B cell (primary cell): ENCODE measurements at places on chromosomes 7 and 10.

DNA sequence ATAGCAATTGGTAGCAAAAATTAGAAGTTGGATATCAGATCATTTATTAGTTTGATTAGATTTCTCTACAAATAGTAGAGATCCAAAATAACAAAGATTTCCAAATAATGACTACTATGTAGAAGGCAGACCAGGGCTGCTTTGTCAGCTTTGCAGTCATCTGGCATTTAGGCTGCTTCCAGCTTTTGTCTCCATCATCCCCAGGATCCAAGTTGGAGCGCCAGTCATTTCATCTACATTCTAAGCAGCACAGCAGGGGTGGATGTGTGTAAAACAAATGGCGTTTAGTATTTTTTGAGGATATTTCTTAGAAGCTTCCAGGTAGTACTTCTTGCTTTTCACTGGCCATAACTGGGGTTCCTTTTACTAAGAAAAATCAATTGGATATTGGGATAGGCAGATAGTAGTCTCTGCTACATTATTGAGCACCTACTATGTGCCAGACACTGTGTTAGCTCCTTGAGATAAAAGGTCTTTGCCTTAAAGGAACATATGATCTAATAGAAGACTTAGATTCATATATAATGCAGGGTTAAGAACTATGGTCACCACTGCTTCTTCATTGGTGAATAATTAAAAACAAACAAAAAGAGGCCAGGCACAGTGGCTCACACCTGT, 41.5 kb downstream of the TPST1 start:
- no peak for DNase-seq

DNA sequence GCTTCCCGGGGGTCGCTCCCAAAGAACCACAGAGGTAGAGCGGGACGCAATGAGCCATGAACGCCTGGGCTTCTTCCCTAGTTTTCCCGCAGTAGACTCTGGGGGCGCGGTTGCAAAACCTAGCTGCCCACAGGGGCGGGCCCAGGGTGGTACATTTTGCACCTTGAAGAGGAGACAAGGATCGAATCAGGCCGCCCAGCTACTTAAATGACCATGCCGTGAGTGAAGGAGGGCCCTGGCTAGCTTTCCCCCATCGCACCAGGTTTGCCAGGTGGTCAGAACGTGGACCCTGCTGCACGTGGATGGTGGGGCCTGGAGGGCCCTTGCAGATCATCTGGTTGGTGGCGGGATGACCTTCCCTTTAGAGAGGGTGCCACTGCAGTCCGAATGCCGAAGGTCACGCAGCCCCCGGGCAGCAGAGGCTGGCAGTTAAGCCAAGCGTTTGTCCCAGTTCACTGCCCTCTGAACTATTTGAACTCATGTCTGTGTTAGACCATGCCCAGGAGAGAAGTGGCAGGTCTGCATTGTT, 604 bp upstream of the SHTN1 start:
- peak; percentile 4 for DNase-seq

DNA sequence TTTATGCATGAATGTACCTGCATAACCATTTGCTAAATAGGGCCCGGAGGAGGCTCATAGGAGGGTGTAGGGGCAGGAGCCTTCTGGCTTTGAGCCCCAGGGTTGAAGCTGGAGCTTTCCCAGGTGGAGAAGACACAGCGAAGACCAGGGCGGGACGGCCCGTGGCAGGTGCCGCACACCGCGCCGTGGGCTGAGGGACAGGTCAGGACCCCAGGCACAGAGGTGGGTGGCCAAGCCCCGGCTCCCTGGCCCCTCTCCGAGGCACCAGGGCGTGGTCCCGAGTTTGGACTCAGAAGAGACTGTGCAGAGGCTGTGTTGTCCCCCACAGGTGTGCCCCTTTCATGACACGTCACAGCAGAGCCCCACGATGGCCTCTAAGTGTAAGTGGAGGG, 56.5 kb downstream of the PWWP2B start:
- DNase-seq, result no peak

DNA sequence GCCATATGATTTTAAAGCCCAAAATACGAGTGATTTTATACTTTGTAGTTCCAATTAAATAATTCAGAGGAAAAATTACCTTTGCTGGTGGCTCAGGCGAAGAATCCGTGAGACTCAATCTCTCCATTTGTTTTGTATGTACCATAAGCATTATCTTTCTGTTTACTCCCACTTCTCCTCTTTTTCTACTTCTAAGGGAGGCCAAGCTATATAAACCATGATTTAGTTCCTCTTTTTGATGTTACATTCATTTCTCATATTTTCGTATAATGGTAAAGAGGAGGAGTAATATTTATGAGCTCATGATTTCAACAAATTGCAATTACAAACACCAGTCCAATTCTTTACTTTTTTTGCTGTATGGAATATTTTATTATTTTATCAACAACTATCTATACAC, 50.6 kb upstream of the TES start:
- peak; percentile 51 for DNase-seq

- no peak for DNase-seq
Measured at GRCh38 chr10:91525896-91526712, 106.8 kb downstream of the PPP1R3C start.
